ENCODE measurements at places on chromosomes 13 and 19.

- DNase-seq, result no peak
These were observed 73.8 kb upstream of the FAM216B start for GRCh38 chr13:42707586-42707985.

DNA sequence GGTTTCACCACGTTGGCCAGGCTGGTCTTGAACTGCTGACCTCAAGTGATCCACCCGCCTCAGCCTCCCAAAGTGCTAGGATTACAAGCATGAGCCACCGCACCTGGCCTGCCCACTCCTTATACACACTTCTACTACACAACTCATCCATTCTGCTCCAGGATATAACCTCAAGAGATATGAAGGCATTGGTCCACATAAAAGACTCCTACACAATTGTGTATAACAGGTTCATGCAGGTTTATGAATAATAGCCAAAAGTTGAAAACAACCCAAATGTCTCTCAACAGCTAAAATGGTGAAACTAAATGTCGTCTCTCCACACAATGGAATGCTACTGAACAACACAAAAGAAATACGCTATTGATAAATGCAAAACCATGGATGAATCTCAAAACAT, 58.1 kb downstream of the INSR start:
- DNase-seq, result no peak

GRCh38 chr19:7595466-7596133, at the start of gene CAMSAP3:
Gene CAMSAP3, plus strand, starts transcription at chr19:7595863. Its CDS starts 140 bp downstream, at chr19:7596003.
- DNase-seq, result peak; percentile 26

- no peak for DNase-seq
These were observed 238.3 kb upstream of the MAB21L1 start for GRCh38 chr13:35714588-35715377.

- DNase-seq, result peak; percentile 23
These were observed 393.7 kb downstream of the GPC6 start for GRCh38 chr13:93620181-93620765.
